Activated CD8-positive, alpha-beta memory T cell treated with anti-CD3 and anti-CD28 coated beads for 4 hours (primary cell): ENCODE measurements at places on chromosomes 16 and 17.

DNA sequence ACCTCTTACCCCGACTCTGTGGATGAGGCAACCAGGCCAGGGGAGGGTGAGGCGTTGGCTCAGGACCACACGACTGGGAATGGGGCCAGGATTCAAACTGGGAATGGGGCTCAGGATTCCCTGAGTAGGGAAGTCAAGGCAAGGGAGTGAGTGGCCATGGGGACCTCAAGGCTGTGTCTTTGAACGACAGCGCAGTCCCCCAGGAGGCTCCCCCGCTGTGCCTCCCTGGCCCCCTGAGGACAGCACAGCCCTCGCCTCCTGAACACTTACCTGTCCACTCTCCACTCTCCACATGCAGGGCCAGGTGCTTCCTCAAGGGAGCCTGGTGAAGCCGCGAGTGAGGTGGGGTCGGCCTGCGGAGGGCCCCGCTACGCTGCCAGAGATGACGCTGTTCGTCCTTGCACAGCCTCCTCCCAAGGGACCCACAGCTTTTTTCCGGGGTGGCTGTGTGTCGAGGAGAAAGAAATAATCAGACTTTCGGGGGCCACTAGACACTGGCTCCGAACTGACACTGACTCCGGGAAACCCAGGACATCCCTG lies 6.9 kb downstream of the ZNF469 start:
- DNase-seq, result no peak

DNA sequence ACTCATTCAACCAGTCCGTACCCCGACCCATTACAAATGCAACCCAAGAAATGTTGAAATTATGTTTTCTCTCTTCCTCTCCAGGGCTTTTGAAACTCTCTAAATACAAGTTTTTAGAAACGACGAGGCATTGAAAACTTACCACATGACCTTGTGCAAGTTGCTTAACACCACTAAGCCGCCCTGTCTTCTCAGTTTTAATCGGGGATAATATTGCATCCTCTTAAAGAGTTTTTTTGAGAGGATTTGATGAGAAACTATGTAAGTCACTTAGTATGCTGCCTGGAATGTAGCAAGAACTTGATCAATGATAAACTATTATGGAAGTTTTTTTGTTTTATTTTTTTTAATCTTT lies 149.0 kb upstream of the FAM20A start:
- no peak for DNase-seq

- no peak for DNase-seq
Observed at GRCh38 chr16:72987480-72987901, 60.4 kb downstream of the ZFHX3 start.

- peak; percentile 31 for DNase-seq
Observed at GRCh38 chr17:38584350-38584925, 21.3 kb downstream of the SRCIN1 start.

GRCh38 chr17:69593716-69594115 lies 179.2 kb downstream of the MAP2K6 start:
- DNase-seq, result no peak

- DNase-seq, result no peak
Observed at GRCh38 chr16:9647981-9648701, 534.1 kb downstream of the GRIN2A start.

- no peak for DNase-seq
Observed at GRCh38 chr16:77965346-77965745, 57.0 kb upstream of the CLEC3A start.

DNA sequence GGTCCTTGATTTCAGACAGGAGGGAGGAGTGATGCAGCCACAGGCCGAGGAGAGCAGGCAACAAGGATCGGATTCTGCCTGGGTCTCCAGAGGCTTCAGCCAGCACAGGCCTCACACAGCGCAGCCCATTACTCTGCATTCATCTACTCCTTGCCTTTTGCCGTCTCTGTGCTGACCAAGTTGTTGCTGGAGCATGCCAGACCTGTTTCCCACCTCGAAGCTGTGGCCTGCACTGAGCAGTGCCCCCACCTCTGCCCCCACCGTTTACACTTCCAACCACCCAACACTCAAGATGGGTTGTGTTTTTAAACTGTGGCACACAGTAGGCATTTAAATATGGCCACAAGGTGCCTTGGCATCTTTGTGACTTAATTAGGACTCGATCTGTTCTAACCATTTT lies 1.3 kb downstream of the PRM2 start:
- DNase-seq, result no peak

DNA sequence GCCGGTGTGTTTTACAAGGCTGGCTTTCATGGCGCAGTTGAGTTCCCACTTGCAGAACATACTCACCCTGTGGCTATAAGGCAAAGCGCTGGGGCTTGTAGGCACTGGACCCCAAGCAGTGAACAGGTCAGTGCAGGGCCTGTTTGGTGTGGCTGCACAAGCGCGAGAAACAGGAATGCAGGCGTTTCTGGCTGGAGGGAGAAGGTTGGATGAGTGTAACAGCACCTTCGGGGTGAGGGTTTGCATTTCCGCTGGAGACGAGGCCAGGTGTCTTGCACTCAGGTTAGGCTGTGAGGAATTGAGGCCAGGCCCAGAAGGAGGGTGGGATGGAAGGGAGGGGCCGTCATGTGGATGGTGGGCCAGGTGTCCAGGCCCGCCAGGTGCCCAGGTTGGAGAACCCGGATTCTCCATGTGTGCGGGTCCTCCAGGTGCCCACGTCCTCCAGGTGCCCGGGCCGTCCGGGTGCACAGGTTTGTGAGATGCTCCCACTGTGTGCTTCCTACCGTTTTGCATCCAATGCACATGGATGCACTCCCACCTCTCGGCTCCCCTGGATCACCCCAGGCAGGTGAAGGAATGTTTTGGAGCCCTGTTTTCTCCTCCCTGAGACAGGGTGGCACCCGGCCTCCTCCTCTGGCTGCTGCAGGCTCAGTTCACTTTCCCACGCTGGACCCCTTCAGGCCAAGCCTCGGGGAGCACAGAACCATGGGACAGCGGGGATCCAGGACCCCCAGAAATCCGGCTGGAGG lies 46.0 kb downstream of the SLC7A5 start:
- DNase-seq, result no peak

- DNase-seq, result no peak
Observed at GRCh38 chr16:48879223-48880122, 269.5 kb upstream of the N4BP1 start.

GRCh38 chr17:55354010-55354409 lies 67.6 kb downstream of the MMD start:
- DNase-seq, result no peak

DNA sequence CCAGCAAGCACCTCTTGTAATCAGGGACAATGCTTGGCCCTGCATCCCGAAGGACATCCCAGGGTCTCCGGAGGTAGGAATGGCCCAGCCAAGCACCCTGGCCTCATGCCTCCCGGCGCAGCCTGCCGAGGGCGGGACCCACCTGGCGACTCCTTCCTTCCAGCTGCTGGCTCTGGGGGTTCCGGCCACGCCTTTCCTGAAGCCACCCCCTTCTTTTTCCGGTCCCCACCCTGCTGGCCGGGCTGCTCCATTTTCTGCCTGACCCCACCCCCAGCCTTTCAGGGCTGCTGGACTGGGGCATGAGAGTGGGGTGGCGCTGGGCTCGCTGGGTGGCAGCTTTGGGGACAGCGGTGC lies 22.5 kb upstream of the CIBAR2 start:
- no peak for DNase-seq

DNA sequence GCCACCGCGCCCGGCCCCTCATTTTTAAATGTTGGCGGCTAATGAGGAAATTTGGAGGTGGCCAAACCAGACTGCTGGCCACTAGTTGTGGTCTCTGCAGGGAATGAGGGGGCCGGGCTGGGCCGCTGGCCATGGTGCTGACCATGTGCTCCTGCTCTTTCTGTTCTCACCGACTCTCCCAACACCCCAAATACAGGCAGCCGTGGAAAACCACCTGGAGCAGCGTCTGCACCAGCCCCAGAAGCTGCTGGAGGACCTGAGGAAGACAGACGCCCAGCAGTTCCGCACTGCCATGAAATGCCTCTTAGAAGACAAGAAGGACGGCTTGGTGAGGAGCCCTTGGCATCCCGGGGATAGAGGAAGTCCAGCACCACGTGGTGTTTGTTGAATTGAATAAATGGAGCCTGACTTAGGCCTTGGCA lies 21.3 kb downstream of the OTOA start:
- no peak for DNase-seq

DNA sequence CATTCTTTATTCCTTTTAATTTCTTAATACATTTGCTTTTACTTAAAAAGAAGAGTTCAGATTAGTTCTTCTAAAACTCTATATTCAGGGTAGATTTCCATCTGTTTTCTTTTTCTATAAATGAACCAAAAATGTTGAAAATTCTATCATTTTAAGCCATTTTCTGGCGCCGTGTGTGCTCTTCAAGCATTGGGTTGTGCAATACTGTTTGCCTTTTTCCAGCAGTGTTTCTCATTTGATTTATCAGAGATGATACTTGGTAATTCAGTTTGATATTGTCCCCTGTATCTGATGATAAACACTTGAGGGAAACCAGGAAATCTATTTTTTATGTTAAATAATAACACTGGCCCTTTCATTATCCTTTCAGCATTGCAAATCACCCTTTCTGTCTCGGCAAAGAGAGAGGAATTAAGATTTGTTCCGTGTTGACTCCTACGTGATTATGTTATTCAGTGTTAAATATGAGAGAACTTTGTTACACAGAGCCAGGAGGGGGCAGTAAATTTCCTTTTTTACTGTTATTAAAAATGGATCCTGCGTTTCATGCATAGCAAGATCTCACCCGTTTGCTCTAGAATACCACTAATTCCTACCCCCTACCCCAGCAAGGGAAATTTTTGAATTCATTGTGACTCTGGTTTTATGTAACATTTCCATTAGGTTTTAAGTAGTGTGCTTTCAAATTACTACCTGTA lies 606.9 kb upstream of the RBFOX1 start:
- no peak for DNase-seq

GRCh38 chr16:83059237-83059636 lies 432.5 kb downstream of the CDH13 start:
- DNase-seq, result no peak

- DNase-seq, result no peak
Observed at GRCh38 chr16:66223176-66223780, 143.2 kb upstream of the CDH5 start.

- DNase-seq, result no peak
Observed at GRCh38 chr16:73420676-73421075, 372.7 kb upstream of the ZFHX3 start.

DNA sequence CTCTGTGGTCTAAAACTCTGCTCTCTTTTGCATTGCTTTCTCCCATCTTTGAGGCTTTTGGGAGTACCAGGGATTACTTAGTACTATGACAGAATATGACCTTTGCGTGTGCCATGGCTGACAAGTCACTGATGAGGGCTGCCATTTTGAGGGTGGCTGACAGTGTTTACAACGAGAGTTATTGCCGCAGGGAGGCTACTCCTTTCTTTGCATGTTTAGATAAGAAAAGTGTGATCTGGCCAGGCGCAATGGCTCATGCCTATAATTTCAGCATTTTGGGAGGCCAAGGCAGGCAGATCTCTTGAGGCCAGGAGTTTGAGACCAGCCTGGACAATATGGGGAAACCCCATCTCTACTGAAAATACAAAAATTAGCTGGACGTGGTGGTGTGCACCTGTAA lies 77.5 kb downstream of the GSG1L start:
- no peak for DNase-seq

GRCh38 chr17:19404264-19404663 lies 6.8 kb upstream of the RNF112 start:
- DNase-seq, result no peak

GRCh38 chr16:51532551-51532950 lies 381.5 kb upstream of the SALL1 start:
- DNase-seq, result no peak

DNA sequence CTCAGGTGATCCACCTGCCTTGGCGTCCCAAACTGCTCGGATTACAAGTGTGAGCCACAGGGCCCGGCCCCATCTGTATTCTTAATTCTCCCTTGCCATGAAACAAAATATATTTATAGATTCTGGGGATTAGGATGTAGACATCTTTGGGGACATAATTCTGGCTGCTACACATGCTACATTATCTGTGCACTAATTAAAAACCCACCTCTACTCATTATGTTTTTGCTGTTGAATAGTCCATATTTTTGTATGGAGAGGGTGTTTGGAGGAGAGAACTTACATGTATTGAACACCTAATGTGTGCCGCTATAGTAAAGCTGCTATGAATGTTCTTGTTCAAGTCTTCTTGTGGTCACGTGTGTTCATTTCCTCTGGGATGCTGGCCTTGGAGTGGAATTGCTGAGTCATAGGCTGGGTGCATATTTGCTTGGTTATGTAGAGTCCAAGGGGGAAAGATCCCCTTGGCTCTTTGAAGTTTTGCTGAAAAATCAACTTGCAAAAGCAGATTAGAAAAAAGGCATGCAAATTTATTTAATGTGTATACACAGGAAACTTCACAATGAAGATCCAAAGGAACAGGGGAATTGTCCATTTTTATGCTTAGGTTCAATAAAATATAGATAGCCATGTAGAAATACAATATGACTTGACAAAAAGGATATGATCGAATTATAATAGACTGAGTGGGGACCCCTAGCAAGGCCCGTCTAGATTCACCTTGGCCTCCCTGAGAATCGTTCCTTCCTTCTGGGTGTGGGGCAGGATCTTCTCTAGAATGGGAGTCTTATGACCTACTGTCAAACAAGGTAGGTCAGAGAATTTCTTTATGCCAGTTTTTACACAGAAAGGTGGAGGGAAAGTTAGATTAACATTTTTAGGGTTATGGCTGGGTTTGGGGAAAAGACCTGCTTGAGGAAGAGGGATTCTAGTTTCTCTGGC lies 42.1 kb upstream of the GPRC5B start:
- no peak for DNase-seq
